ENCODE measurements at places on chromosomes 6 and 20.

- DNase-seq = no peak
Measured at GRCh38 chr6:106724848-106725247, 95.5 kb downstream of the QRSL1 start.

GRCh38 chr6:9851006-9851405 lies 563.9 kb downstream of the TFAP2A start:
- no peak for DNase-seq

GRCh38 chr20:53767206-53767930 lies 173.7 kb upstream of the ZNF217 start:
- no peak for DNase-seq

- DNase-seq = peak; percentile 54
Measured at GRCh38 chr6:64984948-64985347, 722.1 kb downstream of the EYS start.

DNA sequence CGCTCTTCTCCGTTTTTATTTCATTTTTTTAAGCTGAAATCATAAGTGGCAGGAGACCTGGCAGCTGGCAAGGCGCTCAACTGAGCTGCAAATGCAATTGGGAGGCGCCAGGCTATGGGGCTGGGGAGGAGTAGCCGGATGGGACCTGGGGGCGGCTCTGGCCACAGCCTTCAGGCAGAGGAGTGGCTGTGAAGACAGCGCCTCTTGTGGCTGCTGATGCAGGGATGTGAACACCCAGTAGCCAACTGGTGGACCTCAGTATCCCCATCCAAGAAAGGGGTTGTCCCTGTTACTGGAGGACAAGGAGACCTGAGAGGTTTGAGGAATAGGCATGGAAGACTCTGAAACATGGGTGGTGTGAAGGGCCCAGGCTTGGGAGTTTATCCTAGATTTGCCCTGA lies 12.6 kb downstream of the KCNK17 start:
- DNase-seq = no peak

GRCh38 chr6:37696841-37697662 lies 631 bp downstream of the MDGA1 start:
- DNase-seq = peak; percentile 30

- peak; percentile 78 for DNase-seq
Measured at GRCh38 chr6:128882991-128883611, at the start of gene LAMA2. Gene LAMA2, plus strand, starts transcription at chr6:128883138. Its CDS starts 108 bp downstream, at chr6:128883246.

- peak; percentile 85 for DNase-seq
Measured at GRCh38 chr6:36853325-36853724, 14.1 kb upstream of the CPNE5 start.

- no peak for DNase-seq
Measured at GRCh38 chr20:40720099-40720498, 31.1 kb upstream of the MAFB start.

GRCh38 chr20:62376112-62377063 lies 9.3 kb upstream of the LAMA5 start:
- peak; percentile 49 for DNase-seq

GRCh38 chr6:119270545-119270944 lies 79.0 kb downstream of the MAN1A1 start:
- no peak for DNase-seq

Data from fibroblast of lung (primary cell).